Calu3 (cell line): ENCODE measurements at places on chromosomes 4 and X. TPM values are rescaled to one million over a fixed set of nuclear protein-coding genes. Genes with fewer than 3 reads are reported as not detected.

DNA sequence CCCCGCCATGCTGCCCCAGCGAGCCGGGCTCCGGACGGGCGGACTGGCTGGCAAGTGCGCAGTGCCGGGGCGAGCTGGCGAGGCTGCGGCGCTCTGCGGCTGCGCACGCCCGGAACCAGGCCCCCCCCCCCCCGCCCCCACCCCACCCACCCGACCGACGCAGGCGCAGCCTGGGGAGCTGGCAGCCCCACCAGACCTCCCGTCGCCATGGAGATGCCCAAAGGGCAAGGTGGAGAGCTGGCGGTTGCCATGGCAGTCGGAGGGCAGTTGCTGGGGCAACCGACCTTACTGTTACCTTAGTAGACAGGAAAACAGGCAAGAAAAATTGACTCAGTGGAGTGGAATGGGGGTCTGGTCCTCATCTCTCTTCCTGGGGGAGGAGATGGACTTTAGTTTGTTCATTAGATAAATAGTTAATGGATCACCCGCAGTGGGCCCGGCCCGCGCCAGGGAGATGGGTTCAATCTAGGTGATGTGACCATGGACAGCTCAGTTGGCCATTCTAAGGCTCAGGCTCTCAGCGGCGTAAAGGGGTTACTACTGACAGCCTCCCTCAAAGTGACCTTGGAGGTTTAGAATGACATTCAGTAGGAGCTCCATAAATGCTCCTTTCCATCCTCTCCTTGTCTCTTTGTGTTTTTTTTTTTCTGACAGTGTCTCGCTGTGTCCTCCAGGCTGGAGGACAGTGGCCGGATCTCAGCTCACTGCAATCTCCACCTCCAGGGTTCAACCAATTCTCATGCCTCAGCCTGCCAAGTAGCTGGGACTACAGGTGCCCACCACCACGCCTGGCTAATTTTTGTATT is at the start of gene PCSK1N:
PCSK1N (minus strand) TSS at position 87 of the 806 bp plus-strand sequence; CDS start at position 9, 78 bp downstream.
- DNase-seq: peak; percentile 81

- DNase-seq: no peak
Observed at GRCh38 chr4:73406548-73406875, 2.4 kb downstream of the ALB start.

SLC26A1 gene
- 0.49 and 0.68 TPM in 2 replicates for total RNA-seq

DNA sequence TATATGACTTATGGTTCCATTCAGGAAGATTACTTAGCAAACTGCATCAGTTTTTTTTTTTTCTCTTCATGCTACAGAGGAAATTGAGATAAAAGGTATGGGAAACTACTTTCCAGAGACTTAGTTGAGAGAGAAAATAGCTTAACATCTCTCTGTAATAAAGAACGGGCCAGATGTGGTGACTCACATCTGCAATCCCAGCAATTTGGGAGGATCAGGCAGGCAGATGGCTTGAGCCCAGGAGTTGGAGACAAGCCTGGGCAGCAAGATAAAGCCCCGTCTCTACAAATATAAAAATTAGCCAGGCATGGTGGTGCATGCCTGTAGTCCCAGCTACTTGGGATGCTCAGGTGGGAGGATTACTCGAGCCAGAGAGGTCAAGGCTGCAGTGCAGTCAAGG is 271.2 kb upstream of the TENM3 start:
- DNase-seq: no peak

SHOX gene
- not detected in 2 replicates for total RNA-seq

GRCh38 chrX:45749375-45749774 is 548.7 kb upstream of the DIPK2B start:
- DNase-seq: no peak

- DNase-seq: no peak
Observed at GRCh38 chr4:142818031-142818430, 28.1 kb downstream of the INPP4B start.

GRCh38 chrX:115399306-115399705 is 109.8 kb downstream of the LUZP4 start:
- DNase-seq: no peak

DNA sequence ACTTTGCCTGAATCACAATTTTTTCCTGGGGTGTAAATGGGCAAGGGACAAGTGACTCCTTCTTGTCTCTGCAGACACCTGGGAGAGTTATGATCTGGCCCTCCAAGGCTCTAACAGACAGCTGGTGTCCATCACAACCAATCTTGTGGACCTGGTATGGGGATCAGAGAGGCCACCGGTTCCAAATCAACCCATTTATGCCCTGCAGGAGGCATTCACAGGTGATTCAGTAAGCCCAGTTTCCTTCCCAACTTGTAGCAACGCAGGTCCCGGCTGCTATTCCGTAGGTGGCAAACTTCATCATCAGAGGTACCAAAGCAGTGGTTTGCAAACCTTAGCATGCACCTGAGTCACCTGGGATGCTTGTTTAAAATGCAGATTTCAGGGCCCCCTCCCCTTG is 8.8 kb downstream of the XPNPEP2 start:
- DNase-seq: no peak

GIMD1 gene
- total RNA-seq: not detected in 2 replicates

DNA sequence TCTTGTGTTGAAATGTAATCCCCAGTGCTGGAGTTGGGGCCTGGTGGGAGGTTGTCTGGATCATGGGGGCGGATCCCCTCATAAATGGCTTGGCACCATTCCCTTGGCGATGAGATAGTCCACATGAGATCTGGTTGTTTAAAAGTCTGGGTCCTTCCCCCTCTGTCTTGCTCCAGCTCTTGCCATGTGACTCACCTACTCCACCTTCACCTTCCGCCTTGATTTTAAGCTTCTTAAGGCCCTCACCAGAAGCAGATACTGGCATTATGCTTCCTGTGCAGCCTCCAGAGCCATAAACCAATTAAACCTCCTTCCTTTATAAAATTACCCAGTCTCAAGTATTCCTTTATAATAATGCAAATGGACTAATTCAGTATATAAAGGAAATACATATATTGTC is 111.5 kb downstream of the NR3C2 start:
- no peak for DNase-seq

- no peak for DNase-seq
Observed at GRCh38 chr4:24932515-24933225, 19.8 kb upstream of the CCDC149 start.

SMARCA1 gene
- total RNA-seq: 10.1 and 11.0 TPM in 2 replicates

ADGRG2 gene
- total RNA-seq: 0.09 and 0.47 TPM in 2 replicates

DNA sequence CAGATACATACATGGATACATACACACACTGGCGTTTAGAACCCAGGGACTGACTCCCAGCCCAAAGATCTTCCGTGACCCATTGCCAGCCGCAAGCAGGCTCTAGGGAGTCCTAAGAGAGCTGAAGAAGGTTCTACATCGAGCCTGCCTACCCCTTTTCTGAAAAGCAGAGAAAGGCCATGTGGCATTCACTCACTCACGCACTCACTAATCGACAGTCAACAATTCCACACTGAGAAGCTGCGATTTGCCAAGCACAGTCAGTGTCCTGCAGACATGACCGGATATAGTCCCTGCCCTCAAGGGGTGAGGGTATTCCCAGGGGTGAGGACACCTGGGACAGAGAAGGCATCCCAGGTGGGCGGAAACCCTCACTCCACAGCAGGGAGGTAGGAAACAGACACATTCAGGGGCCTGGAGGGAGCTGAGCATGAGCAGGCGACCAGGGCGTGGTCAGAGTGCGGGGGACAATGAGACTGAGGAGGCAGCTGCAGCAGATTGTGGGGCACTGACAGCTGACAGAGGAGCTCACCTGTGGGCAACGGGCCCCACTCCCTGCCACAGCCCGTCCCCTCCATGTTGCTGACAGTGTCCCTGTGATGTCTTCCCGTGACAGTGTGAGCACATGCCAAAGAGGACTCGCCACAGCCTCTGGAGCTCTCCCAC is 13.2 kb upstream of the MAN2B2 start:
- no peak for DNase-seq

NEUROG2 gene
- not detected in 2 replicates for total RNA-seq

GRCh38 chr4:154230091-154230490 is 261.5 kb downstream of the DCHS2 start:
- DNase-seq: no peak

CENPVL2 gene
- not detected in 2 replicates for total RNA-seq

GRCh38 chr4:10354225-10354624 is 103.0 kb downstream of the ZNF518B start:
- no peak for DNase-seq

ARMCX2 gene
- total RNA-seq: not detected in 2 replicates

PSAPL1 gene
- not detected in 2 replicates for total RNA-seq

GRCh38 chr4:175421506-175421905 is 390.6 kb downstream of the GPM6A start:
- peak; percentile 35 for DNase-seq

GRCh38 chrX:10945498-10945897 is 165.6 kb upstream of the HCCS start:
- no peak for DNase-seq

DNA sequence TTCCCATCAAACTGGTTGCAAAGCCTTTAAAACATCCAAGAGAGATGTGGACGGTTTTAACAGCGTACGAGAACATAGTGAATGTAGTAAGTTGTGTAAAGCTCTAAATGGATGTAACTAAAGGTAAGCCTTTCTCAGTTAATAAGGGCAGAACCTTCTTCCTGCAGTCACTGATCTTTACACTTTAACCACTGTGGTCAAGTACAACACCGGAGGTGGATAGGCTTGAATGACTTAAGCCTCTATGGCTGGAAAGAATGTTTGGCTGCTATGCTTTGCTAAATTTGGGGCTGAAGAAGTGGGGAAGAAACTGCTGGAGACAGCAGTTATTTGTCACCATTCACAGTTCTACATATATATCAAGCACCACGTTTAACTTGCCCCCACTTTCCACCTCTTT is 285.1 kb upstream of the FMR1 start:
- DNase-seq: no peak

L1CAM gene
- 14.2 and 16.1 TPM in 2 replicates for total RNA-seq

ACOX3 gene
- 11.0 and 12.1 TPM in 2 replicates for total RNA-seq

CRLF2 gene
- total RNA-seq: 2.3 and 5.6 TPM in 2 replicates

FANCB gene
- 13.6 and 14.1 TPM in 2 replicates for total RNA-seq

GRCh38 chrX:3811331-3812311 is 98.2 kb upstream of the PRKX start:
- peak; percentile 12 for DNase-seq

- DNase-seq: no peak
Observed at GRCh38 chr4:24475756-24476155, 108.6 kb downstream of the DHX15 start.

GRCh38 chr4:69546134-69546765 is 50.5 kb upstream of the UGT2B4 start:
- no peak for DNase-seq

ACE2 gene
- total RNA-seq: 25.3 and 46.7 TPM in 2 replicates

GRCh38 chr4:13966231-13967195 is 339.0 kb upstream of the BOD1L1 start:
- peak; percentile 10 for DNase-seq

DNA sequence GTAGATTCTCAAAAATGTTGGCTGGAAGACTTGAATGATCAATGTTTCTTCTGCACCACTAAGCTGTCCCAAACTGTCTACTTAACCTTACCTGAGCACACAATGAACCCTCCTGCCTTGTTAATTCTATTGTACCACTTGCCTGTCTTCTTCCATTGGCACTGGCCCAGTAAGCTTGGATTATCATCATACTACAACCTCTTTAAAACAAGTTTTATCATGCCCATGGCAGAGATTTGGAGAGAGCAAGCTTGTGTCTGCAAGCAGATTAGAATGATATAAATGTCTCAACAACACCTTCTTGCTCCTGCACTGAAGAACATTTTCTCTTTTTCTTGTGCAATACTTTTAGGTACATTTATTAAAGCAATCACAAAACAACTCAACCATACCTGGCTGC is 74.0 kb upstream of the VMA21 start:
- no peak for DNase-seq

DNAAF6 gene
- total RNA-seq: not detected in 2 replicates

DNA sequence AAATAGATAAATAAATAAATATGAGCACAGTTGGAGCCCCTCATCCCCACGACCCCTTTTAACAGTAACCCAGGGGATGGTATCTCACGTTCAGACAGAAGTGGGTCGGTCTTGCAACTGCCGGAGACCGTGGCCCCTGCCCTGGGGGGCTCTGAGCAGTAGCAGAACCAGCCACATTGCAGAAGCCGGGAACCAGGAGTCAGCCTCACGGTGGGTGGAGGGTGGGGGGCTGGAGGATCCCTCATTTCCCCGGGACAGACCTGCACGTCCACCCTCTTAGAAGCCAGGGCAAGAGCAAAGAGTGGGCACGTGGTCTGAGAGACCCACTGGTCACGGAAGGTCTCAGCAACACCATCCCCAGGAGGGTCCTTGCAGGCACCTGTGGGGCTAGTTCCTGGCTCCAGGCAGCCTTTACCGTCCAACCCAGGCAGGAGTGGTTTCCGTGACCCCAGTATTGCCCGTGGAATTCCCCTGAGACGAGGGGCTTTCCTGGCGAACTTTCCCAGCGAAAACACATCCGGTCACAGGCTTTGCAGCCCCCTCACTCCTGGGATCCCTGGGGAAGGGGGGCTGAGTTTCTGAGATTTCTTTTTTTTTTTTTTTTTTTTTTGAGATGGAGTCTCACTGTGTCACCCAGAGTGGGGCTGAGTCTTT is 8.8 kb upstream of the IL3RA start:
- DNase-seq: no peak
